ENCODE measurements at places on chromosomes 2 and 18.

DNA sequence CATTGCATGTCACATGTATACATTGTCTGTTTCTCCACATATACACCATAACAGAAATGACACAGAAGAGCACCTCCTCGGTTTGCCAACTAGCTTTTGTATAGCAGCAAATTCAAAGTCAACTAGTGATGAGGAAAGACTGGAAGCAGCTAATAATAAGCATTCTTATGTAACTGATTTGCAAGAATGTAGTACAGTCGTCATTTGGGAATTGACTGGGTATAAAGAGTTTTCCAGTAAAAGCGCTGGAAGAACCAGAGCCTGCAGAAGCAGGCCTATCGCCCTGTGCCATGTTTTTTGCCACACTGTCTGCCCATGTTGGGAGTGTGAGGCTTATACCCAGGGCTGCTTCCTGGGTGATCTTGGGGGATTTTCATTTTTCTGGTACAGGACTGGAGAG is 310.6 kb downstream of the GBX2 start:
- DNase-seq: no peak

GRCh38 chr2:175366815-175367214 is 185.3 kb upstream of the ATP5MC3 start:
- DNase-seq: peak; percentile 70

DNA sequence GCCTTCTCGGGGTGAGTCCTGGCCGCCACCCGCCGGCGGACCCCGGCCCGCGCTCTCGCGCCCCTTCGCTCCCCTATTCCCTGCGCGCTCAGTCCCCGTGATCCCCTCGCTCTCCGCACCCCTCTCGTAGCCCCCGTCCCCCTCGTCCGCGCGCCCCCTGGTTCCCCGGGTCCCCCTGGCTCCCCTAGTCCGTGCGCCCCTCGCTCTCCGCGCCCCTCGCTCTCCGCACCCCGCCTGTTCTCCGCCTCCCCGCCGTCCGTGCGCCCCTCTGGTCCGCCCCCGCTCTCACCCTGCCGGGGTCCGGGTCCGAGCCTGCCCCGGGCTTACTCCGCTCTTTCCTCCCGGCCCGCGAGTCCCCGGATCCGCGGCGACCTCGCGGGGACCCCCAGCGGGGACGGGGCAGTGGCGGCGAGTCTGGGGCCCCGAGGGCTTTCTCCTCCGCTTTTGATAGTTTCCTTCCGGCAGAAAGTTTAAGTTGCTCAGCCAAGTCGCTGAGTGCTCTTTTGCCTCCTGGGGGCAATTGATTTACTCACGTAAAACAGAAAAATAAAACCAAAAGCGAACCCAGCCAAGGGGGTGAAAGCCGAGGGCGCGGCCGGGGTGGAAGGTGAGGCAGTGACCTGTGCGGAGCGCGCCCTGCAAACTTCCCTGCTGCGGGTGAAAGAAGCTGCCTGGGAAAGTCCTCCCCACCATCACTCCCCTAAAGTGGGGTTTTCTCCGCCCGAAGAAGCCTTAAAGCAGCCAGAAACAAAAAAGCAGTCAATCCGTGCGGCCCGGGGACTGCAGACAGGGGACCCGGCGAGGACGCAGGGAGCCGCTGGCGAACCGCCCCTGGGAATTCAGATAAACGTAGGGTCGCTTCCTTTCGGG is 568 bp downstream of the RAB31 start:
- DNase-seq: peak; percentile 24

- DNase-seq: peak; percentile 46
Observed at GRCh38 chr18:77000527-77000926, 132.1 kb downstream of the MBP start.

DNA sequence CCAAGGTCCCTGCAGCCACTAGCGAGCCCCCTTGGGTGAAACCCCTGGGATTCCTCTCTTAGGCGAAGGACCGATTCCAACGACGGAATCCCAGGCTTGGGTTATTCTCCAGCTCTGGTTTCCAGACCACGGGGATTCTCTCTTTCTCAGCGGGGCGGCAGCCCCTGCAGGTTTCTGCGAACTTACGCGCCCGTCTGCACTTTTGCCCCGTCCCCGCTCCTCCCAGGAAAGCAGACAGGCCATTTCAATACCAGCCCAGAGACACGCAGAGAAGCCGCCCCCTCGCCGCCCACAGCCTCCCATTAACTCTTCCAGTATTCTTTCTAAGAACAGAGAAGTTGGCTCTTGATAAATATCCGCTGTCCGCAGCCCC is 1.2 kb downstream of the CBLN2 start:
- DNase-seq: peak; percentile 7

- DNase-seq: no peak
Observed at GRCh38 chr2:204272089-204272488, 273.2 kb upstream of the PARD3B start.

GRCh38 chr2:133651861-133652260 is 83.6 kb upstream of the NCKAP5 start:
- DNase-seq: no peak

DNA sequence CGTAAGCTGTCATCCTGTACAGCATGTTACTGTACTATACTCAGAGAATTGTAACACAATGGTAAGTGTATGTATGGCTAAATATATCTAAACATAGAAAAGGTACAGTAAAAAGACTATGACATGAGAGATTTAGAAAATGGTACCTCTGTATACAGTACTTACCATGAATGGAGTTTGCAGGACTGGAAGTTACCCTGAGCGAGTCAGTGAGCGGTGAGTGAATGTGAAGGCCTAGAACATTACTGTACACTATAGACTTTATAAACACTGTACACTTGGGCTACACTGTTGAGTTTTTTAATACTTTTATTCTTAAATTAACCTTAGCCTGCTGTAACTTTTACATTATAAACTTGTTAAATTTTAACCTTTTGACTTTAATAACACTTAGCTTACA is 1.5 kb downstream of the DDX18 start:
- no peak for DNase-seq

- no peak for DNase-seq
Observed at GRCh38 chr2:60215386-60215901, 338.0 kb downstream of the BCL11A start.

GRCh38 chr2:208252716-208253492 is 2.0 kb downstream of the IDH1 start:
- no peak for DNase-seq

DNA sequence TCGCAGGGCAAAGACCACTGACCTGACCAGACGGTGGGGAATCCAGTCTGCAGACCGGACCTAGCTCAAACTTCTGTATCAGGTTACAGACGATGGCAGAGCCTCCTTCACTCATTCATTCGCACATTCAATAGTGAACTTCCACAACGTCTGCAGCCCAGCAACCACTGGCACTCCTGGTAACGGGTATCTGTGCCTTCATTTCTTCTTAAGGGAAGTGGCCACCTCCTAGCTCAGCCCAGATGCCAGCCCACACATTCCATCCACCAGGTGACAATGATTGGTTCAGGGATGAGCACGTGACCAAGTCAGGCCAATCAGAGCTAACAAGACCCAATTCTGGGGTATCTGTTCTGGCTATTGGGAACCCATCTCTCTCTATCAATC is 15.9 kb upstream of the ARMC9 start:
- no peak for DNase-seq

- DNase-seq: no peak
Observed at GRCh38 chr2:160596441-160596840, 102.8 kb upstream of the RBMS1 start.

DNA sequence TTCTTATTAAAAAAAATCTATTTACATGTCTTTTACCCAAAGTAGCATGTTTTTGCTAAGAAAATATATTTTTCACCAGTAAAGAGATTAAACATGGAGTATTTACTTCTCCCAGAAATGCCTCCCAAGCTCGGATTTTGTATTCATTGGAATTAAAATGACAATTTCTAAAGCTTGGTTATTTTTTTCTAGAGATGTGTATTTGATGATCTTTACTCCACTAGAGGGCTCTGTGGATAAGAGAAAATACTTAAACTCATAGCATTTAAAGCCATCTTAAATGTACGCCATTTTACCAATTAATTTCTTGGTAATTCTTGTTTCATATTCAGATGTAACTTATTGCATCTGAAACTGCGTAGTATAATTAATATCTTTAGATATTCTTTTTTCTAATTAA is 461.4 kb downstream of the GALR1 start:
- no peak for DNase-seq

DNA sequence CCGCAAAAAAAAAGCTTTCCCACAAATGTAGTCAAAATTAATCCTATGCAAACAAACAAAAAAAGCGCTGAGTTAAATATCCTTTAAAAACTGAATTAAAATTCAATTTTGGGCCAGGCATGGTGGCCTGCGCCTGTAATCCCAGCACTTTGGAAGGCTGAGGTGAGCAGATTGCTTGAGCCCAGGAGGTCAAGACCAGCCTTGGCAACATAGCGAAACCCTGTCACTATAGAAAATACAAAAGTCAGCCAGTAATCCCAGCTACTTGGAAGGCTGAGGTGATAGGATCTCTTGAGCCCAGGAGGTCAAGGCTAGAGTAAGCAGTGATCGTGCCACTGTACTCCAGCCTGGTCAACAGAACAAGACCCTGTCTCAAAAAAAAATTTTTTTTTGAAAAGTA is 8.8 kb upstream of the MARCHF7 start:
- DNase-seq: no peak

GRCh38 chr2:183349091-183349490 is 224.8 kb downstream of the NUP35 start:
- no peak for DNase-seq

GRCh38 chr2:224083638-224084037 is 44.6 kb upstream of the SERPINE2 start:
- DNase-seq: no peak

DNA sequence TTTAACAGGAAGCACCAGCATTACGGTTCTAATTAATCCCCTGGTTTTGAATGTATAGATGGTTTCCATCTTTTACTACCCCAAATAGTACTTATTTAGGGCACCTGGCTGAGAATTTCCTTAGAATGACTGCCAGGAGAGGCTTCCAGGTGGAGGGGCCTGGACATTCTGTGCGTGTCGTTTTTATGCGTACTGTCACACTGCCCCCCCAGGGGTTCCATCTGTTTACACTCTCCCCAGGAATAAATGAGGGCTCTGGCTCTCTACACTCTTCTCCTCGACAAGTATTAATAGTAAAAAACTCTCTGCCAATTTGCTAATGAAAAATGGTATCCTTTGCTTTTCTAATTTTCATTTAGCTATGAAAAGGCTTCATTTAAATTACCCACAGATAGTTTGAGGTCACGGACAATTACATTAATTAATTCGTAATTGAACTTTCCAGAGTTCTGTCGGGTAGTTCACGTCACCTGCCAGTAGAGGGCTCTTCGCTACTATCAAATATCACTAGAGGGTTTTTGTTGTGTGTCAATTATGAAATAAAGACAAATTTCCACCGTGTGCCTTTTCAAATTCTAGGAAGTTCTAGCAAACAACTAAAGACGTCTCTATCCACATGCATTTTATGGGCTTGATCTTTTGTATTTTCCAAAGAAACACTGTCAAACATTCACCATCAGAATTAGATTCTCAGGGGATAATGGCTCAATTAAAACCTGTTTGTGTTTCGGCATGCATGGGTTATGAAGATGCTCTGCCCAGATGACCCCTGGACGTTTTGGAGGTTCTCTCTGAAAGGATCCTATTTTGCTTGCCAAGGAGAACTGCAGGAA is 88.8 kb upstream of the ASB18 start:
- DNase-seq: peak; percentile 44

DNA sequence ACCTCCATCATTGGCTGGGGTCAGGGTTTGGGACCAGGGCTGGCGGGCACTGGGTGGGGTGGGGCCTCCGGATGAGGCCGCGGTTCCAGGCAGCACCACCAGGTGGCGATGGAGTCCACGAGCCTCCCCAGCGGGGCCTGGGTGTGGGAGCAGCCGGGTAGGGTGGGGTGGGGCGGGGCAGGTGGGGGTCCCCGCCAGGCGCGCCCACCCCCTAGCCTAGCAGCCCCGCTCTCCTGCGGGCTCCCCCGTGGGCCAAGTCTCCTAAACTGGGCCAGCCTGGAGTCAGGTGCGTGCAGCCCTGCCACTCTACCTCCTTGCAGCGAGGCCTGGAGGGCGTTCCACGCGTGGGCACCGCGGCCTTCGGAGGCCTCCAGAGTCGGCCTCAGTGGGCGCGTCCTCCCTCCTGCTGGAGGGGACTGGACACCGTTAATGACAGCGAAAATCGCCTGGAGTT is 187.5 kb downstream of the TWIST2 start:
- DNase-seq: no peak

DNA sequence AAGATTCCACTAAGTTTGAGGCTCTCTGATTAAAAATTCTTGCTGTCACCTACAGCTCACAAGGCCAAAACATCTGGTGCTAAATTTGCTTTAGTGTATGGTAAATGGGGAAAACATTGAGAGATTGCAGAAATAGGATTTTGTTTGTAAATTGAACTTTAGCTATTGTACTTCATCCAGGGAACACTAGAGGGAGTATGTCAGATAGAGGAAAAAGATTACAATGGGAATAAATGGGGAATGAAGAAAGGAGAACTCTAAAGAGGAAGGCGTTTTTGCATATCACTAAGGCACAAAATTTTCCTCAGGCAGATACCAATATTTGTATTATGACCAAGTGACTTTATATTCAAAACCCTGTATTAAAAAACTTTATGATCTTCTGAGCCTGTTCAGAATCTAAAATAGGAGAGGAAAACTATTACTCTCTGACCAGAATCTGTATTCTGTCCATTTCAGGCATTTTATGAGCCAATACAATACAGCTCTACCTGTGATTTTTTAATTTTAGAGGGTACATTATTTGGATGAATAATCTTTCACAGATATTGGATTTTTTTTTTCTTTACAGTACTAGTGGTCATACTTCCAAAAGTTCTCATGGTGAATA is 52.3 kb upstream of the ITGB6 start:
- peak; percentile 58 for DNase-seq

- peak; percentile 84 for DNase-seq
Observed at GRCh38 chr2:54570925-54571694, 115.0 kb downstream of the SPTBN1 start.

GRCh38 chr18:70024829-70025228 is 77.2 kb upstream of the CD226 start:
- DNase-seq: no peak

- DNase-seq: no peak
Observed at GRCh38 chr2:71166812-71167211, 36.4 kb downstream of the MPHOSPH10 start.

GRCh38 chr2:175432793-175433192 is 251.3 kb upstream of the ATP5MC3 start:
- DNase-seq: no peak

DNA sequence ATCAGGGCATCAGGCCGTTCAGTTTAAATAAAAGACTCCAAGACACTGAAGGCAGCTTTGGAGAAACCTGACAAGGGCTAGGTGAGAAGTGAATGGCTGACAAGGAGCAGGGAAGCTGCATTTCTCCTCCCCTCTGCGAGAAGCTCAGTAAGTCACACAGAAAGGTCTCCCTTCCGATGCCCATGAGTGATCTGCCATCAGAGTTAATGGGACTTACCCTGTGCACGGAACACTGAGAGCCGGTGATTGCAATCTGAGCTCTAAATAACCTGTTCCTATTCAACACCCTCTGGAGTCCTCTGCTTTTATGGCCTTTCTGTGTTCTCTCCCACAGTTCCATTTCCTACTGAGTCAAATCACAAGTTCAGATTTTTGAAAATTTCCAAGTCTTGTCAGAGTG is 322.2 kb upstream of the MYT1L start:
- DNase-seq: no peak

- DNase-seq: peak; percentile 76
Observed at GRCh38 chr2:12169721-12170120, 423.3 kb downstream of the LPIN1 start.
